ENCODE measurements at places on chromosomes 2 and 18.

DNA sequence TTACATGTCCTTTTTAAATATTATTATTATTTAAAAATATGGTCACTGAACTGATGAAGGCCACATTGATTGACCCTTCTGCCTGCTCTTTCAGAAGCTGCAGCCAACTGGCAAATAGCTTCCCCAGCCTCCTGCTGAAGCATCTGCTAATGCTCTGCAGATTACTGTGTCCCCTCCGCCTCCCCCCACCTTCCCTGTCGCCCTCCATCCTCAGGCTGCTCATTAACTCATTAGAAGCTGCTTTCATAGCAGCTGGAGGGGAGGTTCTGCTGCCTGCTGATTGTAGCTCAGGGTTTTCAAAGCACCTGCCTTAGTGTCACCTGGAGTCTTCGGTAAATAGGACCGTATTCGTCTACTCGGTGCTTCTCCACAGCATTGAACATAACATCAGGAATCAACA is 24.8 kb upstream of the LMAN1 start:
- no peak for DNase-seq

GRCh38 chr2:2913601-2914120 is 464.0 kb downstream of the EIPR1 start:
- DNase-seq = no peak

DNA sequence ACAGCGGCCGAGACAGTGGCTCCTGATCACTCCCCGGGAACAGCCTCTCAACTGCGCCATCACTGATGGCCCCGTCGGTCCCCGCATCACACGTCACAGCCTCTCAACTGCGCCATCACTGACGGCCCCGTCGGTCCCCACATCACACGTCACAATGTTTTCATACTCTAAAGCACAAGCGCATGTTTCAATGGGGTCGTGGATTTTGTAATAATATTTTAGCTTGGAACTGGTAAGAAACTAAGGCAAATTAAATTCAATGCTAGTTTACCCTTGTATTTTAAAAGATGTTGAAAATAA is 44.2 kb upstream of the CTDP1 start:
- no peak for DNase-seq

GRCh38 chr2:62724106-62724505 is 18.6 kb downstream of the EHBP1 start:
- DNase-seq = no peak

- no peak for DNase-seq
Observed at GRCh38 chr2:26453421-26454329, 24.2 kb downstream of the OTOF start.

DNA sequence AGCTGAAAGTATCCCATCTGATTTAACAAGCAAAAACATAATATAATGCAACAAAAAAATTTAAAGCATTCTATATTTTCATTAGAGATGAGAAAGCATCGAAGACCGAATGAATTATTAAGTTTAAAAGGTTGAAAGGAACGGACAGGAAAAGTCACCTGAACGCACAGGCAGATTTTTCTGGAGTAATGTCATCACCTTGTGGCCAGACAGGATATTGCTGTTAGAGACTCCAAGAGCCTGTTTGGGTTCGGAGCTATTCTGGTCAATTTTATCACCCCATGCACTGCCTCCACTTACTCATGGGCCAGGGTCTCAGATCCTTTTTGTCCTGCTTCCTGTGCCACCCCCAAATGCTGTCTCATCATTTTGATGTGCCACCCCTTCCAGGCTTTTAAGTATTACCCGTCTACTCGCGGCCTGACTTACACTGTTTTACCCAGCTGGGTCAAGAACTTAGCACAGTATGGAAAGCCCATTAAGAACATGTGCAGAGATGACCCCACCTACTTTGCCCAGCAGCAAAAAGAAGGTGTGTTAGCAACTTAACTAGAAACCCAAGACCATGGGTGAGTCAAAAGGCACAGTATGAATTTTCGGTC is 27.3 kb downstream of the GKN2 start:
- DNase-seq = no peak

DNA sequence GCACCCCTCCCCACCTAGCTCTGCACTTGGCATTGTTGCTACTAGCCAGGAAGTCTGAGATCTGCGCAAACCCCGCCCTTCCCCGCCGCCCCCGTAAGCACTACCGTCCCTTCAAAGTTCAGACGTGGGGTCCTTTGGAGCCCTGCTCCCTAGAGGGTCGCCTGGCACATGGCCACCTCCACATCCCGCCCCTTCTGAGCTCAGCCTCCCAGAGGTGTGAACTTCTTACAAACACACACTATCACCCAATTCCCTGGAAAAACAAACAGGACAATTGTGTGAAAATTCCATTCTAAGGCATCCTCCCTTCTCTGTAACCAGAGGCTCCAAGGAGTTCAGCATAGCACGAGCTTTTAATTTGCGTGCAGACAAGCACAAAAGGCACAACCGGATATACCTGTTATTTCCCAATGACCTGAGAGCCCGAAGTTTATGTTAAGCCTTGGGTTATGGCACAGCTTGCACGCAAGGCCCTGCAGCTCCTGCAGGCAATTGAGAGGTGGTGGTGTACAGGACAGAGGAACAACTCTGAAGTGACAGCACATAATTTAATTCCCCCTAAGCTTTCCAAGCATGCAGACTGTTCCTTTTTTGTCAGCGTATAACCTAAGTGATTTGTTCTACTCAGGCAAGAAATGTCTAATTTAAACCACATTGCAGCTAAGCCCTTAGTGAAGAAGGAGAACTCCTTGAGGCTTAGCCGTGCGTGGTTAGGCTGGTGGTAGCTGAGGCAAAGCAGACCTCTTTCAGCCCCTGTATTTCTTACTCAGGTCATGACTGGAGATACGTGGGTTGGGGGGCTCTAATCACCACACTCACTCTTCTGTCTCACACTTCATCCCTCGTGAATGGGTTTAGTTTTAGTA is 20.3 kb upstream of the CYP1B1 start:
- DNase-seq = no peak

- DNase-seq = no peak
Observed at GRCh38 chr2:16741498-16741897, 75.9 kb upstream of the CYRIA start.

GRCh38 chr2:107419191-107419590 is 407.5 kb upstream of the RGPD4 start:
- no peak for DNase-seq

DNA sequence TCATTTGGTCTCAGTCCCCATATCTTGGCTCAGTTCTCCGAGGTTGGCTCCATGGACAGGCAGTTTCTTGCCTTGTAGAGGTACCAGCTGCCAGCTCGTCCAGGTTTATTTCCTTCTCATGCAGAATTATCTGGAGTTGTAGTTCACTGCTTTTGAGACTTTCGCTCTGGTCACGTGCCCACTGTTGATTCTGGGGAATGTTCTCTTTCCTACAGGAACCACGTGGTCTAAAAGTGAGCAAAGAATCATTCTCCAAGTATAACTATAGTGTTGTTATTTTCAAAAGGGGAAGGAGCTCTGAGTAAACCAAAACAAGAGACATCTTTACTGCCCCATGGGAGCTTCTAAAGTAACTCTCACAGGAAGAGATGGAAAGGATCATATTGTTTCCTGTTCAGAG is 41.2 kb upstream of the RAB27B start:
- no peak for DNase-seq

GRCh38 chr18:25055076-25055475 is 296.9 kb downstream of the ZNF521 start:
- no peak for DNase-seq

DNA sequence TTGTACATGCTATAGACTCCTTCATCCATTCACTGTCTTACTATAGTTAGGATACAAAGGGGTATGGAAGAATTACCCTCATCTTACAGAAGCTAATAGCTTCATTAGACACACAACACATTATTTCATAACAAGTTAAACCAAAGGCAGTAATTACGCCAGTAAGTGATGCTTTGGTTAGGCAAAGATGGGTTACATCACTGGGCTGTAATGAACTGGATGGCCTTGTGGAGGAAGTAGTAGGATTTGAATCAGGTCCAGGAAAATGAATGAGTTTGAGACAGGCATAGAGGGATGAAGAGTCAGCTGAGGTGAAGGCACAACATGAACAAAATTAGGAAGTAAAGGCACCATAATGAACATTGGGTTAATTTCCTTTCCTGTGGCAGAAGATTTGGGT is 80.1 kb downstream of the SOCS6 start:
- no peak for DNase-seq
